ENCODE measurements at places on chromosomes 3 and 15. TPM values are rescaled to one million over a fixed set of nuclear protein-coding genes. Genes with fewer than 3 reads are reported as not detected.

DNA sequence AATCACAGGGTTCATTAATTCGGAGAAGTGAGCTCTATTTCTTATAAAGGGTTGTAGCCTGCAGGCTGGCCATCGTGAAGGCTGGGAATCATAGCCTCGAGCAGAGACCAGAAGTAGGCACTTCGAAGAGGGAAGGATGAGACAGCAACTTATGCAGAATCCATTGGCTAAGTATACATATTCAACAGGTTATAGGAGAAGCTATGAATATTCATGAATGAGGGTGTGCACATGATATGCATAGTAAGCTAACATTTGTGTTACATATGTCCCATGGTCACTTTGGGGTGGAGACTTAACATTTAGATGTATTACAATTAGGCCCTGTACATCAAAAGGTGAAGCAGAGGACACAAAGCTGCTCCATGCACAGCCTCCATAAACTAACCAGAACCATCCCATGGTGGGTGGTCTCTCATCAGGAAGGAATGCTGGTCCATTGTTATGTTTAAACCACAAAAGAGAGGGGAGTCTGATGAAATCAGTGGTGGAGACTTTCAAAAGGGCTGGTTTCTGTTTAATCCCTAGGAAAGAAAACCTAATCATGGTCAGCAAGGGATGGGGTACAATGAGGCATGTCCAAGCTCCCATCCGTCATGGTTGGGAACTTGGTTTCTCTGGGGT lies 80.8 kb upstream of the FHIT start:
- no peak for DNase-seq

- no peak for DNase-seq
Observed at GRCh38 chr15:31045606-31046005, 54.2 kb upstream of the MTMR10 start.

GRCh38 chr3:76044601-76045600 lies 259.6 kb upstream of the ZNF717 start:
- DNase-seq: no peak

GRCh38 chr3:94862703-94863102 lies 799.8 kb downstream of the NSUN3 start:
- no peak for DNase-seq

DNA sequence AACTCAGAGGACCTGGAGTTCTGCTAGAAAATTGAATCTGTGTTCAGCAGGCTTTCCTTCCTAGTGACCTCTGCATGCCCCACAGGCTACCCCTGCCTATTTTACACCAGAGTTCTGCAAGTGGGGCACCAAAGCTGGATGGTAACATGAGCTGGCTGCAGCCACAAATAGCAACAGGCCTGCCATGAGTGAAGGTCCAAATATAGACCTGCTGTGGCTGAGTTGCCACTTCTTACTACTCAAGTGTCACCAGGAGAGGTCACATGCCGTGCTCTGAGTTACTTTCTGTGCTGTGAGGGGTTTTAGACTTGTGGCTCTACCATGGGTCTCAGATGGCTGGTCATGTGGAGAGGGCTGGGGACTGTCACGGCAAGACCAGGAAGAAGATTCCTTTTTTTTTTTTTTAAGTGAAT lies at the start of gene FSD2:
Gene FSD2, minus strand, starts transcription at position 76 of the 413 bp plus-strand sequence. CDS start 18,679 bp downstream, outside the sequence.
- DNase-seq: no peak

GRCh38 chr15:48966595-48967301 lies 3.0 kb upstream of the SHC4 start:
- no peak for DNase-seq

GRCh38 chr3:22236490-22237270 lies 485.7 kb upstream of the ZNF385D start:
- DNase-seq: no peak

GRCh38 chr3:17639257-17639656 lies 103.2 kb downstream of the TBC1D5 start:
- DNase-seq: no peak

DNA sequence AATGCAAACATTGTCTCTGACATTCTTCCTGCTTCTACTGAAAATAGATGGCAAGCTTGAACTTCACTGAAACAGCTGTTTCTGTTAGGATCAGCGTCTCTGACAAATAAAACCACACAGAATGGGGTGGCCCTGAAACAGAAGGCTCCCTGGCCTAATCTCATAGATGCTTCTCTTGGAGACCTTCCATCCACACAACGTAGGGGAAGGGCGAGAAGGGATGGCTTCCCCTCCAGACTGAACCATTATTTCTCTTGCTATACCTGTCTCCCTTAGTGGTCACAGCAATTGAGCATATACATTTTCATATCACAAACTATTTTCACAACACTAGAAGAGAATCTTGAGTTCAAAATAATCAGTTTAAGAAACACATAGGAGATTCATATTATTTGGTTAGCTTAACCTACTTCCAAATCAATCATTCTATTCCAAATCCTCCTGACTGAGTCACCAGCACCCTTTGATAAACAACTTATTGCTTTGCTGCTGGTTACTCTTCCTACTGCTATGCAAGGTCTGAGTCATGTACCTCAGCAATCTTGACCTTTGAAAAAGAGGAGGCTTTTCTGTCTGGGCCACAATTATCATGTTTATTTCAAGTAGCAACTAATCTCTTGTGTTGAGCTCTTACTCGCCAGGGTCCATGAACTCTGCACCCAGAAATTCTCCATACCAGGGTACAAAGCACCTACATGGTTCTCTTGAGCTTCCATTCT lies 45.5 kb downstream of the CBLB start:
- no peak for DNase-seq

DNA sequence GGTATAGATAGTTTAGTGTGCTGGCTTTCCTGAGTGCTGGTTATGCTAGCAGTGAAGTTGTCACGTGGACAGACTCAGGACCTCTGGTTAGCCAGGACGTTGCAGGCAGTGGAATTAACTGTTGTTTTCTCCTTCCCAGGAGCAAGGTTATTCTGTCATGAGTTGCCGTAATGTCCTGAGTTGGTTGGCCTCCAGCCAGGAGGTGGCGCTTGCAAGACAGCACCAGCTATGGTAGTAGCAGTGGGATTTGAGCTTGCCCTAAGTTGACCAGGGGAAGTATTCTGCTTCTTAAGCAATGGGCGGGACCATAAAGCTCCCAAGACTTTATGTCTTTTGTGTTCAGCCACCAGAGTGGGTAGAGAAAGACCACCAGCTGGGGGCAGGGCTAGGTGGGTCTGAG lies 240.7 kb upstream of the DNAJC19 start:
- no peak for DNase-seq

GRCh38 chr3:52006017-52006819 lies 10.5 kb upstream of the RPL29 start:
- DNase-seq: no peak

- no peak for DNase-seq
Observed at GRCh38 chr15:43118286-43118685, 12.4 kb upstream of the UBR1 start.

Gene EFHB
- total RNA-seq: 0.90 TPM

Gene GPR15
- total RNA-seq: not detected

Gene ALDH1L1
- total RNA-seq: 5.6 TPM

Gene MCCC1
- 15.7 TPM for total RNA-seq

Gene PCOLCE2
- total RNA-seq: 54.5 TPM

Gene CD276
- 137 TPM for total RNA-seq

Gene POC1A
- total RNA-seq: 1.9 TPM

Gene ZBTB11
- total RNA-seq: 12.2 TPM

Gene CHRFAM7A
- 8.3 TPM for total RNA-seq

Gene P2RY14
- total RNA-seq: 1.4 TPM
